Suppressor macrophage treated with lipopolysaccharide for 4 hours (primary cell): ENCODE measurements at places on chromosomes 2 and 18.

GRCh38 chr2:42971947-42972736 is 179.8 kb upstream of the HAAO start:
- peak; percentile 38 for DNase-seq

GRCh38 chr18:23572012-23572411 is 14.3 kb downstream of the NPC1 start:
- no peak for DNase-seq

DNA sequence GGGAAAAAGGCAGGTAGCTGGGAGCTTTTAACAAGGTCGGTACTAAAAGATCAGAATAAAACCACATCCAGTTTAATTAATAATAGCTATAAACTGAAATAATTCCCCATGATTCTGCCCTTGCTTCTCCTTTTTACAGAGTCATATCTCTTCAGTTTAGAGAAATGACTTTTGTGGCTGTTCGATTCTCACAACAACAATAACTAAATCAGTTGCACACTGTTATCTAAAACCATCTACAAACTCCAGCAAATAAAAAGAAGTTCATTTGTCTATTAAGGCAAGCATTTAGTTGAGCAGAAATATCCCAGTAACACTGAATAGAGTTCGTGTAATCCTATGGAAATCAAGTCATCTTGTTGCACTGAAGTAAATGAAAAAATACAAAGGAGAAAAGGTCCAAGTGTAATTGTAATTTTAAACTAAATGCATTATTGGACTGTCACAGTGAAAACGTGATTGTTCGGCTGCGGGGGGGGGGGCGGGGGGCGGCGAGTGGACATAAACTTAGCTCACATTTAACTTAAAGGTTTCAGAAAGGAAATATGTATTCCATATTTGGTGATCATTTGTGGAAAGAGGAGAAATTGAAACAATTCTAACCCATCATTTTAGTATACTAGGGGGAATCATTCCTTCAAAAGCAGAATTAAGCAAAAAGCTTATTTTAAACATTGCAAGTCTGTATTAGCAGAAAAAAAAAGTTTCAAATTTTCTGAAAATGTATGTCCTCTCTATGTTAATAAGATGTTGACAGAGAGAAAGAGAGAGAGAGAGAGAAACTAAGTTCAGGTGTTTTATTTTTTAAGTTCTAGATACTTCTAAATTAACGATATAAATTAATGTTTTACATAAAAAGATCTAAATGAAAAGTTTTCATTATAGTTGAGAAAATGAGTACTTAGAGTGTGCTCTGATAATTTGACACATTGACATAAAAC is 144.5 kb downstream of the MEIS1 start:
- no peak for DNase-seq

DNA sequence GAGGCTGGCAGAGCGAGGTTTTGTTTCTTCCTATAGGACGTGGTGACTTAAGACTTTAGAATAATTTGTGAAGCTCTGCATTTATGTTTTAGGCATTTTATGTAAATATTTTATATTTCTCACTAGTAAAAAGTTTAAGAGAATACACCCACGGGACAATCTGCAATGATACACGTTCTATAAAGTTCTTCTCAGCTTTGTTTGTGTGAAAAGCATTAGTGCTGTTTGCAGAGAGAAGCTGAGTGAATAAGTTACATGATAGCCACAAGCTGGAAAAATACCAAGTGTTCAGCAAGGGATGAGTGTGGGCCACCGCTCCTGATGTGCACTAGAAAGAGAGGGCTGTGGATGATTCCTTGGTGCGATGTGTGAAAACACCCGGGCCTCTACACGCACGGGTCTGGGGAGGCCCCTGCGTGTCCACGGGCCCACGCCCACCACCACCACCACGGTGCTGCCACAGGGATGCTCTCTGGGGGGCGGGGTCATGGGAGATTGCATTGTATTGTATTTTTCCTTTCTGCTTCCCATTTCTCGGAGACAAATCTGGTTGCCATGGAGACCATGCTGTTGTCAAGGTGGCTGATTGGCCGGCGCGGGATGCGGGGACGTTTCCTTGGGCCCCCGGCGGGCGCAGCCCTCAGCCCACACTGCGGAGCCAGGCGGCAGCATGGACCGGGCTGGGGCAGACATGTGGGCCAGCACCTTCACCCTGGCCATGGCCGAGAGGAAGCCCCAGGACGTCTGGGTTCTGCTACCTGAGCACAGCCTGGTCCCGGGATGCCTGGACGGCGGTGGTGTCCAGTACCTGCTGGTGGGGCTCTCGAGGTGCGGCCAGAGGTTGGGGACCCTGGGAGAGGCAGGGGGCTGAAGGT is at the start of gene RTP5:
Gene RTP5 (plus strand): TSS at position 643 of the 875 bp plus-strand sequence. CDS start 28 bp downstream, at position 671.
- DNase-seq = no peak

GRCh38 chr18:69956665-69957620 is 9.3 kb upstream of the CD226 start:
- peak; percentile 22 for DNase-seq

- DNase-seq = no peak
Observed at GRCh38 chr2:224343226-224343625, 58.7 kb downstream of the FAM124B start.

- peak; percentile 18 for DNase-seq
Observed at GRCh38 chr2:39772086-39772811, 6.8 kb downstream of the THUMPD2 start.

- no peak for DNase-seq
Observed at GRCh38 chr2:17164550-17164949, 353.7 kb downstream of the RAD51AP2 start.

GRCh38 chr2:234269769-234270204 is 219.3 kb downstream of the SPP2 start:
- DNase-seq = no peak

GRCh38 chr2:237057893-237058300 is 27.8 kb upstream of the COPS8 start:
- DNase-seq = no peak

DNA sequence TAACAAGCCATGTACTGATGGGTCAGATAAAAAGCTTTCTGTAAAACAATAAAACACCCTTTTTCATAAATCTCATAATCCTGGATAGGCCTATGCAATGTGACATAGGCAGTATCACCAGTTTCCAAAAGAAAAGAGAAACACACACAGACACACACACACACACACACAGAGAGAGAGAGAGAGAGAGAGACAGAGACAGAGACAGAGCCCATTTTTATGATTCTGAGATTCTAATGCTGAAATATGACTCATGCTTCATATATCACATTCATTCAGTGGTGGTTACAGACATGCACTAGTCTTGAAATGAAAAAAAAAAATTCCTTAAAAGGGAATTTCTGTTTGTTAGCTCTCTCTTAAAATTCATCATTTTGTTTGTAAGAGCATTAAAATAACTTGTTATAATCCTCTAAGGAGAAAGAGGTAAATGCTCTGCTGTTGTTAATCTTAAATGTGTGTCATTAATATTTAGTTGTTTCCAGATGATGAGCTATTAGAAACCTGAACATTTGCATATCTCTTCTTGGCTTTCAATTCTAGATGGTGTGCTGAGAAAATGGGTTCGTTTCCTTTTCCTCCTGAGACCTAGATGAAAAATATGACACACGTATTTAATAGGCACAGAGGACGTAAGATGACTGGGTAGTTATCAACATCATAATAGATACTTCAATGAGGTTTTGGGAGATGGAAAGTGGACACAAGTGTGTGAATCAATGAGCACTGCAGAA is 1598.7 kb upstream of the ACVR2A start:
- no peak for DNase-seq

GRCh38 chr2:233449081-233449901 is 95.0 kb downstream of the DGKD start:
- DNase-seq = no peak

GRCh38 chr2:3170792-3171455 is 206.7 kb downstream of the EIPR1 start:
- DNase-seq = no peak

DNA sequence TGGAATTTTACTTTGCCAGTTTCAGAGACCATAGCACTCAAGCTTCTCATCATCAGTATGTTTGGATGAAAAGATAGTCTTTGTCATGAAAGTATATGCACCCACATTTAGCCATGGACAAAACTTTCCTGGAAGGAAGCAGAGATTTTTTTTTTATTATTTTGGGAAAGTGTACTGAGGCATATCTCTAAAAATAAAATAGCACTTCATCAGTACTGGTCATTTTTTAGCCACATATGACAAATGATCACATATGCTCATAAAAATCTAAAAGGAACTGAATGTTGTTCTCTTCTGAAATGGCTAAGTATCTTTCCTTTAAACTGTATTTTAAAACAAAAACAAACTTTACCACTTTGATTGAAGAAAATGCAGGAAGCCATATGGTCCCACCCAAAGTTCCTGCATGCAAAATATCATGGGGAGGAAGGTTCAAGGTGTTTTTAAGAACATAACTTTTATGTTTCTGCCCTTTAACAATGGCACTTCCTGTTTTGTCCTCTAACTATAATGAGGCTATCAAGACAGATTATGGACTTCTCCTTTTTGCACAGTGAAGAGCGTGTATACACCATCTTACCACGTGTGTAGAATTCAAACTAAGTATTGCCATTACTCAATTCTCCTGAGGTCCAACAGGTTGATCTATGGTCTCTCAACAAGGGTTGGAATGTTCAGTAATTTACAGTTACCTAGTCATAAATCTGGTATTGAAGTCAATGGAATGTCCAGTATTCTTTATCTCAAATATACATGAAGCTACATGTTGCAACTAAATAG is 77.1 kb upstream of the SLC39A10 start:
- peak; percentile 71 for DNase-seq

GRCh38 chr2:238176613-238177012 is 17.8 kb downstream of the ERFE start:
- no peak for DNase-seq

GRCh38 chr2:23595601-23596251 is 210.7 kb downstream of the KLHL29 start:
- no peak for DNase-seq

- no peak for DNase-seq
Observed at GRCh38 chr2:161152302-161152701, 7.9 kb upstream of the TANK start.

DNA sequence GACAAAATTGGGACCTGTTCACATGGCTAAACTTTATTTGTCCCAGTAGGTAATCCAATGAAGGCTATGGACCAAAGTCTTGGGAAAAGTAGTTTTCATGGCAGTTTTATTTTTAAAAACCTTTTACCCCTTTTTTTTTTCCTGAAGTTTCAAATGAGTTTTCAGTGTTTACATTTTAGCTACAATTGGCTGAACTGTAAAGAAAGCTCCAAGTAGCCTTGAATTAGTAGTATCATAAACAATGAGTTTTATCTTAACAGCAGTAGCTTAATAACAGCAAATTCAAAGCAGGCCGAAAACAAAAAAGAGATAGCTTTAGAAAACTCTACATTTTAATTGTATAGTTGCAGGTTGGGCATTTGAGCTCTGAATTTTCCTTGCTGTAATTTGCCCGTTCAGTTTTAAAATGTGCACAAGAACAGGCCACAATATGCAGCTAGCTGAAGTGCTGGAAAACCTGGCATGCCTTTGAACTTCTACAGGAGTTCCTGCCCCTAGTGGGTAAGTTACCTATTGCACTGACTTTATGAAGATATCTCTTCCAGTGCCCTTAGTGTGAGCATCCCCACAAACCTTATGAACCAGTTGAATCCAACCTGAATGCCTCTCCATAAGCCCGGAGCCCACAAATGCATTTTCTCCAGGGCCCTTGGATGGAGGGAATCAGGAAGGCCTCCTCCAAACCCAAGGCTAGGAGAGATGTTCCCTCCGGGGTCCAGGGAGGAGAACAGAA is 106.7 kb downstream of the XRCC5 start:
- peak; percentile 10 for DNase-seq

DNA sequence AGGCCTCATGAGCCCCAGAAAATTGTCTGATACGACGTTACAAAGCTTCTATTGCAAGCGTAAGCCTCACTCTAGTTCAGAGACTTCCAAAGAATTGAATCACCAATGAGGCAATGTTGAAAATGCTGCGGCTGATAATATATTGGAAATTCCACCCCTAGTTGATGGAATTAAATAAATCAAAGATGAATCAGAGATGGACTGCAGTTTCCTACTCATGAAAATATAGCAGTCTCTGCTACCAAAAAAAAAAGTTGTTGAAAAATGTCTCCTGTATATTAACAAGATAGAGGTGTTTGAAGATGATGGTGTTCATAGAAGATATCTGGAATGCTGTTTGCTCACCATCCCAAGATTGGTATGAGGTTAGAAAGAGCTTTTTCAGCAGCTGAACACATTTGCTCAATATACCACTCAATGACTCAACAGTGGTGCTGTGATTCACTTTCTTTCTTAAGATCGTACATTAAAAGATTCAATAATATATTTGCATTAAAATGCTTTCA is 99.8 kb upstream of the ARHGAP28 start:
- no peak for DNase-seq

GRCh38 chr2:190481339-190481738 is 53.2 kb downstream of the NEMP2 start:
- no peak for DNase-seq

DNA sequence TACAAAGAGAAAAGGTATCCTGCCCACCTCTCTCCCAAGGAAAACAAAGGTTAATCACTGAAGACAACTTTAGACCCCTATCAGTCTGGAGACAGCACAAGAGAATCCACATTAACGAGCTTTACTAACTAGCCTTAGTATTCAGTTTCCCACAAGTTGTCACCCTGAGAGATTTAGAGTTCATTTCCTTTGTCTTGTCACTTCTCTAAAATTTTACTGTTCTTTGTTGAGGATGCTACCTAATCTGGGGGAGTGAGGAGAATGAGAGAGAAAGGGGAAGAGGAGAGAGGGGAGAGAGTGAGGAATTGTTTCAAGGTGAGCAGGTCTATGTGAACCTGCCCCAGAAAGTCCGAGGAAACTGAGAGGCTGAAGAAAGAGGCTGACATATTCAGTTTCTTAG is 28.4 kb downstream of the C2orf76 start:
- DNase-seq = no peak

DNA sequence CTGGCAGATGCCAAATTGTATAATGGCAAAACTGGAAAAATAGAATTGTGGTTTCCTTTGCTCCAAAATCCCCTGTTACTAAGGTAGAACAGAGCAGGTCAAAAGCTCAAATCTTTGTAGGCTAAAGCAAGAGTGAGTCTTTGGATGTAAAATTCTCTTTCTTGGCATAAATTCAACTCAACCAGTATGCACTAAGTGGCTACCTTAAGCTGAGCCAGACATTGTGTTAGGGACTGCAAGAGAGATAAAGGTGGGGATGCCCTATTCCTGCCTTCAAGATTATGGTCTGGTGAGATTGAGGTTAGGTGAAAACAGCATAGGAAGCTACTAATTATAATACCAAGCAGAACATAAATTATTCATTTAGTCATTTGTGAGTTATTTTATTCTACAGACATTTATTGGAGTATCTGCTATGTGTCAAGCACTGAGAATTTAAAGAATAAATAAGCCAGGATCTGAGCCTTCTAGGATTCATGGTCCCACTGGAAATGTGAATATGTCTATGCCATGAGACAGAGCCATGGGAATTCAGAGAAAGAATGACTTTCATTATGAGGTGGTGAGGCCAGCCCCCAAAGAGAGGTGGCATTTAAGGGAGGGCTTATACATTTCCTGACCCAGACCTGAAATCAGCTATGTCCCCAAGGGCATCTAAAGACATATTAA is 198.0 kb upstream of the NCKAP5 start:
- no peak for DNase-seq

GRCh38 chr2:43194121-43194869 is 32.1 kb downstream of the ZFP36L2 start:
- no peak for DNase-seq

- no peak for DNase-seq
Observed at GRCh38 chr2:67656875-67657274, 259.7 kb downstream of the ETAA1 start.
